NCI-H146 (cell line): ENCODE measurements at places on chromosomes 2 and 18.
A peak's percentile ranks its signal among the peaks of the same experiment; 100 is the strongest.

DNA sequence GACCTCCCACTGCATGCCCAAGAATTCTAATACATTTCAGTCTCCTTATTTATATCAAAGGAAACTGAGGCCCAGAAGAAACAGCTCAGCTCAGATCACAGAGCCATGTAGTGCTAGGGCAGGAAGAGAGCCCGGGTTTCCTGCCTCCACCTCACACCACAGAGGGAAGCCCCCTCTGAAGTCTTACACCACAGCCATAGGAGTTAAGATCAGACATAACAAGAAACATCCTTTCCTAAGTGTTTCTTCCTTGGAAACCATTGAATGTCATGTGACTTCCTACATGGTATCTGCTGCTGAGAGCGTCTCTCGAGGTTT is 102.1 kb downstream of the MTCL1 start:
- DNase-seq: no peak

GRCh38 chr2:102558463-102558862 is 60.9 kb upstream of the SLC9A2 start:
- DNase-seq: no peak

DNA sequence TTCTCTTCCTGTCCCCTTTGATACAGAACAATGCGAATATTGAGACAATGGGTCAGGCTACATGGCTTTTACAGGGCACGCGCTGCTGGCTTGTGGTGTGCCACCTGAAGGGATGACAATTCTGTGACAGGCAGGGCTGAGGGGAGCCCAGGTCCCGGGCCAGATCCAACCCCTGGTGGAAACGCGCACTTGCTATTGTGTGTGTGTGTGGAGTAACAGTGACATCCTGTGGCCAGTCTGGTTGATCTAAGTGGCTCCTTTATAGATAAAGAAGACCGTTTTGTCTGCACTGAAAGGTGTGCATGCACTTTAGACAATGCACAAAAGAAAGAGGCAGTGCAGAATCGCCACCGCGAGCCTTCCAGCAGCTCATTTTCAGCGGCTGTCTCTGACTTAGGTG is 273.6 kb downstream of the HRH4 start:
- DNase-seq: peak; percentile 19

GRCh38 chr2:207181526-207182274 is 16.0 kb upstream of the KLF7 start:
- no peak for DNase-seq

- no peak for DNase-seq
Observed at GRCh38 chr2:61268249-61268648, 106.3 kb downstream of the C2orf74 start.

GRCh38 chr2:20212871-20213503 is 11.9 kb downstream of the SDC1 start:
- no peak for DNase-seq

DNA sequence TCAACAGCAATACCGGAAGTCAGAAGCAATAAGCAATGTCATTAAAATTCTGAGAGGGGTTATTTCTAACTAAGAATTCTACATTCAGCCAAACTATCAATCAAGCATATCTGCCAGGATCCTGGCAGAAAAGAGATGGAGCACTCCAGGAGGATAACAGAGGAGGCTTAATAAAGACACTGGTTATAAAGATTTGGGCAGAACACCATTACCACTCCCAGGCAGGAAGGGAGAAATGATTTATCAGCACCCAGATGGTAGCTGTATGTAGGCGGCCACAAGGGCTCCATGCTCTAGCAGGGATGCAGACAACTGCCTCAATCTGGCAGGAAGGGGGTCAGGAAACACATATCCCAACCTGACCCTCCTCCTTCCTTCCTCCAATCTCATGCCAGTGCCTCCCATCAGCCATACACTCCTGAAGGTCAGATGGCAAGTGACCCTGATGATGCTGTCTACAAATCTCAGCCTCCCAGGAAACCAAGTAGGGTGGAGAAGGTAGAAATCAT is 20.5 kb upstream of the TNFAIP6 start:
- no peak for DNase-seq

GRCh38 chr2:69380072-69380917 is 6.7 kb downstream of the GFPT1 start:
- DNase-seq: no peak

DNA sequence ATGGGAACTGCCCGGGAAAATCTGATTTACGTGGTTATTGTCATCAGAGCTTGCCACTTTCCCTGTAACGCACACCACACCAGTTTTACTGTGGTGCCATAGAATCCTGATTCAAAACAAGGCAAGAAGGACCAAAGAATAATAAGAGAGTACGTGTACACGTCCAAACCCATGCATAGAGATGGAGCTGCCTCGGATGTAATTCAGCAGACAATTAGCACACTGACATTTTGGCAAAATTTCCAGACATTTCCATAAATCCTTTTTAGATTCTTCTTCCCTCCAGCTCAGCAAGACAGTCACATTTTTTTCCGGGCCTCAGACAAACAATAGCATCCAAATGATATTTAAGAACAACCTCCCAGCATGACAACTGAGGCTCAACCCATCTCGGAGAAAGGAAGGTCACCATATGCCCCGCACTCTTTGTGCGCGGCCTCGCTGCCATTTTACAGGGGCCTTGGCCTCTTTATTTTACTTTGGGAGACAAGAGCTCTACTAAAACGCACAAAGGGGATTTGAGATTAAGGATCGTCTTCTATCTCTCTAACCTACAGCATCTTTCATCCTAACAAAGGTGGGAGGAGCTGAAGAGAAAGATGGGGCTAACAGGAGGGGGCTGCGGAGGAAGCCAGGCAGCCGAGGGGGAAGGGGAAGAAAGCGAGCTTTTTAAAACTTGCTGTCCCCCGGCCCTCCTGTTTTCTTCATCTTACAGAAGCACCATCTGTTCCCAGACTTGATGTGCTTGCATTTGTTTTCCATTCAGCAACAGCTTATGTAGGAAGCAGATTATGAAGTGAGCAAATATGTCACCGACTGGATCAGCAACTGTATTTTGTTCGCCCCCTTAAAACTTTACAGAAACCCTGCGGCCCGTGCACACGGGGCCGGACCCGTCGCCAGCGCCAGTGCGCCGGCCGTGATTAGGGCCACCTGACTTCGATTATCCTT is 61.0 kb downstream of the CDCA7 start:
- no peak for DNase-seq

- no peak for DNase-seq
Observed at GRCh38 chr2:78586316-78586715, 439.2 kb upstream of the REG3G start.

- peak; percentile 17 for DNase-seq
Observed at GRCh38 chr2:75637568-75637967, 9.0 kb upstream of the MRPL19 start.

DNA sequence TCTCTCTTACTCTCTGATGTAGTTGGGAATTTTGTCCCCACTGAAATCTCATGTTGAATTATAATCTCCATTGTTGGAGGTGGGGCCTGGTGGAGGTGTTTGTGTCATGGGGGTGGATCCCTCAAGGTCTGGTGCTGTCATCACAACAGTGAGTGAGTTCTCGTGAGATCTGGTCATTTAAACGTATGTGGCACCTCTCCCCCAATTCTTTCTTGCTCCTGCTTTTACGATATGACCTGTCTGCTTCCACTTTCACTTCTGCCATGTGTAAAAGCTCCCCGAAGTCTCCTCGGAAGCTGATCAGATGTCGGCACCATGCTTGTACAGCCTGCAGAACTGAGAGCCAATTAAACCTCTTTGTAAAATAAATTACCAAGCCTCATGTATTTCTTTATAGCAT is 337.8 kb upstream of the CDH2 start:
- no peak for DNase-seq

DNA sequence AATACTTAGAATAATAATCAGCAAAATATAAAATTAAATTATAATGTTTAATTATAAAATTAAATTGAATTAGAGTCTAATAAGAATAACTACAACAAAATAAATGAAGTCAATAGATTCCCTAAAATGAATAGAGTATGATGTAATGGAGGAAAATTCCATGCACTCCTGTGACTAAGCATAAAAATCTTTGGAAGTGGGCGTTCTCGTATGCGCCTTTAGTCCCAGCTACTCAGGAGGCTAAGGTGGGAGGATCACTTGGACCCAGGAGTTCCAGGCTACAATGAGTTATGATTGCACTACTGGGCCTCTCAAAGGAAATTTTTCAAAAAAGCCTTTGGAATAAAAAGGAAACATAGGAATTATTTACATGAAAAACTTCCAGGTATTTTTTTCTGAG is 955.4 kb upstream of the POU3F3 start:
- DNase-seq: no peak

- DNase-seq: peak; percentile 86
Observed at GRCh38 chr2:27735263-27735904, 36.1 kb upstream of the MRPL33 start.
